NCI-H2081 treated with DMSO at 0.1 percent for 48 hours (cell line): ENCODE measurements at places on chromosomes 12 and 14.

- DNase-seq = no peak
These were observed 1466.1 kb upstream of the SEL1L start for GRCh38 chr14:82999802-83000201.

GRCh38 chr14:71021347-71022011 lies 114.2 kb downstream of the PCNX1 start:
- DNase-seq = no peak

- DNase-seq = peak; percentile 58
These were observed 59.3 kb downstream of the C14orf132 start for GRCh38 chr14:96098309-96098998.

GRCh38 chr12:25458047-25458552 lies 95.0 kb downstream of the LMNTD1 start:
- DNase-seq = no peak

DNA sequence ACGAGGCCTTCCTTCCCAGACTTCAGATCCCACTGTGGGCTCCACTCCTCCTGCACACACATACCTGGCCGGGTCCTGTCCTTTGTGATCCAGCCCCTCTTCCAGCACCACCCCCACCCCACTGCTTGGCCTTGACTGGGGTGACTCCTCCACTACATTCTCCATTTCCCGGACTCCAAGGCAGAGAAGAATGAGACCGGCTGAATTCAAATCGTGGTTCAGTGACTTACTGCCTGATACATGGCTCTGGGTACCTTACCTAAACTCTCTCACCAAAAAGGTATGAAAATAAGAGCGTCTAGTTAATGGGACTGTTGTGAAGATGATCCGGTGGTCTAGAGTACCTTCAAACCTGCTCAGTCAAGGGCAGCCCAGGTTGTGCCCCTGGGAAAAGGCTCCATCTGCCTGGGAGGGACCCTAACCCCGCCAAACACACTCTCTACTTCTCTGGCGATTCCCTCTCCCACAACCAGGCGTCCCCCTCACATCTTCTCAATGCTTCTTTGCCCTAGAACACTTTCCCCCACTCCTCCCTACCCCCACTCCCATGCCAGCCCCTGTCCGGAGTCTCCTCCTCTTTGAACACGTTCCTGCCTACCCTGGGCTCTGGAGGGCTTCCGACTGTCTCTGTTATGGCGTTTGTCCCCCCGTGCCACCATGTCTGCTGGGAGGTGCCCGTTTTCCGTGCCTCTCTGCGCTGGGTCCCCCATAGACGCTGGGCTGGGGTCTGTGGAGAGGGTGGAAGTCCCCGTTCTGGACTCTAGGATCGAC lies 1.5 kb upstream of the ZBTB42 start:
- DNase-seq = no peak

- no peak for DNase-seq
These were observed 1.6 kb upstream of the PPP2R5E start for GRCh38 chr14:63544591-63545299.

GRCh38 chr12:96701856-96702255 lies 205.2 kb upstream of the NEDD1 start:
- DNase-seq = no peak

GRCh38 chr12:49534731-49535278 lies 4.0 kb upstream of the KCNH3 start:
- no peak for DNase-seq

GRCh38 chr14:35998303-35998702 lies 172.2 kb downstream of the BRMS1L start:
- DNase-seq = no peak

DNA sequence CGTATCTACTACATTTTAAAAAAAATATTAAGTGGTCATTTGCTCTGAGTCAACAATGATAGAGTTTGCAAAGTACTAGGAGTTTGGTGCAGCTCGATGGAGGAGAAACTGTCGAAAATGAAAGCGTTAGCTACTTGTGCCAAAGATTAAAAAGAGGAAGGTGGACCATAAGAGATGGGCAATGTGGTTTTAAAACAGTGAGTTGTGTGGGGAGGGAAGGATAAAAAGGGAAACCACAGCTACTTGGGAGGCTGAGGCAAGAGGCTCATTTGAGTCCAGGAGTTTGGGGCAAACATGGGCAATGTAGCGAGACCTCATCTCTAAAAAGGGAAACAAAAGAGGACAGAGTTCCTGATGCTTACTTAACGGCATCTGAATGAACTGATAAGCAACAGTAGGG lies 18.2 kb upstream of the STRAP start:
- DNase-seq = no peak
